HT1080 (cell line): ENCODE measurements at places on chromosomes 12 and 14.
A peak's percentile ranks its signal among the peaks of the same experiment; 100 is the strongest.

DNA sequence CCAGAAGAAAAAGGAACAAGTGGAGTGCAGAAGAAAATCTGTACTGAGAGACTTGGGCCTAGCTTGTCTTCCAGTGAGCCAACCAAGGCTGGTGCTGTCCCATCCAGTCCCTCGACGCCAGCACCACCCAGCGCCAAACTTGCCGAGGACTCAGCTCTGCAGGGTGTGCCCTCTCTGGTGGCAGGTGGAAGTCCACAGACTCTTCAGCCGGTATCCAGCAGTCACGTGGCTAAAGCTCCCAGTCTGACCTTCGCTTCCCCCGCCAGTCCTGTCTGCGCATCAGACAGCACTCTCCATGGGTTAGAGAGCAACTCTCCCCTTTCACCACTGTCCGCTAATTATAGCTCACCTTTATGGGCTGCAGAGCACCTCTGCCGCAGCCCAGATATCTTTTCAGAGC is 15.6 kb downstream of the CIPC start:
- no peak for DNase-seq

DNA sequence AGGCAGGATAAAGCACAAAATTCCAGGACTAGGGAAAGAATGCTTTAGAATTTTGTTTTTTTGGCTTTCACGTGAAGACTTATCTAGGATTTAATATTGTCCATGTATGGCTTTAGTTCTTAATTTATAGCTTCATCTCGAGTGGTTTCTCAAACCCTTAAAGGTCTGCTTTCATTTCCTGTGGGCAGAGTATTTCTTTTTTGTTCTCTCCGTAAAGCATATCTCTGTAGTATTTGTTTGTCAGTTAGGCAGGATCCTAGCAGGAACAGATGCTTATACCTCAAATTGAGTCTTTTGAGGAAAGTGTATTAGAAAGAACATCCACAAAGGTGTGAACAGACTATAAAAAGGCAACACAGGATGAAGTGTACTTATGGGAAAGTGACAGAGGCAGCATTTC is 697.1 kb upstream of the SEL1L start:
- no peak for DNase-seq

DNA sequence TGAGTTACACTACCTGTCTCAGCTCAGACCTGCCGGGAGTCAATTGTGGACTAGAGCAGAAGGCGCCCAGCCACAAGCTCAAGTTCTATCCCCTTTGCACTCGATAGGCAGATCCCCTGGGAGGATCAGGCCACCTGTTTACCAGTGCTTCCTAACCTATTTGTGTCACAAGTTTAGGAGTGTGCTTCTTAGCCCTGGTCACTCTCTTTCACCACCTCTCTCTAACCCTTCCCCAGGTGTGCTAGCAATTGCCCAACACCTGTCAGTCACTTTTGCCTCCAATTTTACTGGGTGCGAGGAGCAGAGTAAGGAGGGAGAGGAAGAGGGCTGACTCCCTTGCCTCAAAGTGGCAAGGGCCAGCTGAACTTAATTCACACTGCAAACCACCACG is 745 bp upstream of the NAA30 start:
- DNase-seq: no peak

GRCh38 chr14:85437148-85437547 is 92.8 kb upstream of the FLRT2 start:
- peak; percentile 83 for DNase-seq
